CD4-positive, alpha-beta T cell treated with Interleukin-15 for 1 hour (primary cell): ENCODE measurements at places on chromosomes 2 and 18.

GRCh38 chr2:184597571-184597991 is 748 bp upstream of the ZNF804A start:
- DNase-seq: peak; percentile 31

GRCh38 chr2:186532891-186533290 is 46.8 kb downstream of the ZC3H15 start:
- DNase-seq: no peak

DNA sequence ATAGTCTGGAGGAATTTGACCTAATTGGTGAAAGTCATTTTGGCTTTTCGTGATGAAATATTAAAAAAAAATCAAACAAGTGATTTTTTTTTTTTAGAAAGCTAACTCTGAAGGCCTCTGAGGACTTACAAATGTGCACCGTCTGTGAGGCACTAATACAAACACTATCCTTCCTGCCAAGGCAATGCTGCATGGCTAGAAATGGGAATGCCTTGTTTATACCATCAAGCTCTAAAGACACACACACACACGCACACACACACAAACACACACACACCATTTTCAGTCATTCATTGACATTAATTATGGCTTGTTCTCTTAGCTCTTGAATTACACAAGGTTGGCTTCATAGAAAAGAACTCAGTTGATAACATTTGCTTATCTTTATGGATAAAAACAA is 1242.0 kb upstream of the ACVR2A start:
- no peak for DNase-seq

DNA sequence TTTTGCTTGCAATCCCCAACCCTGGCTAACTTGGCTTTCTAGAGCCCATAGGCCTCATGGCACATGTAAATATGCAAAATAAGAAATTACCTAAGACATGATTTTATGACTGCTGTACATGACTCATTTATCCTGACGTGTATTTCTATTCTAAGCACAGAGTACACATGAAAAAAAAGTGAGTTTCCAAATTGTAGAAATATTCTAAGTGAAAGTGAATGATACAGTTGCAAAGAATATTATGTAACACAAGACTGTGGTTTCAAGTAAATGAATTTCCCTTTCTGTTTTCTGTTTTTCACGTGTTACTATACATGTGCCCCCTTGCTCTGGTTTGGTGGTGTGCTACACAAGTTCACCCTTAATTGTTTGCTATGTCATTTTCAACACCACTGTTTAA is 162.4 kb downstream of the LRP1B start:
- no peak for DNase-seq
